Activated CD8-positive, alpha-beta memory T cell treated with anti-CD3 and anti-CD28 coated beads for 1 hour (primary cell): ENCODE measurements at places on chromosomes 6 and 20.

DNA sequence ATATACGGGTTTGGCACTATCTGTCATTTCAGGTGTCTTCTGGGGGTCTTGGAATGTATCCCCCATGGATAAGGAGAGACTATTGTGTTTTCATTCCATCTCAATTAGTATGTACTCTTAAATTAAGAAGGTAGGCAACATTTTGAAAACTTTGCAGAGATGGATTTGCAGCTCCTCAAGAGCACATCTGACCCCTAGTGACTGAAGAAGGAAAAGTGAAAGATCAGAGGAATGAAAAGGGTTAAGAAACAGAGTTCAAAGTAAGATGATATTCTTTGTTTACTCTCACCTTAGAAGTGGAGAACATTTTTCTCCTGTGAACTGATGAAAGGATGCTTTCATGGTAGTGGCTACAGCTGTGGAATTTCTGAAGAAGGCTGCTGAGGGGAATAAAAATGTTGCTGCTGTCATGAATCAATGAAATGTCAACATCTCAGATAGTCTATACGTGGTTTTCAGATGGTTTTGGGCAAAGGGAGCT lies 41.5 kb downstream of the SH3BGRL2 start:
- DNase-seq, result no peak

GRCh38 chr6:24355393-24355792 lies 2.5 kb downstream of the DCDC2 start:
- no peak for DNase-seq

DNA sequence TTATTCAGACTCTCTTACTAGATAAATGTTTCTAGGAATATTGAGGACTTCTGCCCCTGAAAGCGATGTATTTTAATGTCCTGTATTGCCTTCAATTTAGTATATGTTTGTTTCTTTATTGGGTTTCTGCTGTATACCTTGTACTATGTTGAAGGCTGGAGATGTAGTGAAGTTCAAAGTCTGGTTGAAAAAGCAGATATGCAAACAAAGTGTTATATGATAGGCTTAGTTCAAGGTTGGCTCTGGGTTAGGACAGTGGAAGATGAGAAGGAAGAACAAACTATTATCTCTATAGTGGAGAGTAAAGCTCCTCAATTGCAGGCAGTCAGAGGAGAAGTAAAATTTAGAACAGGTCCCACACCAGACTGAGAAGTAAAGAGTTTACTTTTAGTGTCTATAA lies 36.3 kb upstream of the ADGRG6 start:
- DNase-seq, result no peak

DNA sequence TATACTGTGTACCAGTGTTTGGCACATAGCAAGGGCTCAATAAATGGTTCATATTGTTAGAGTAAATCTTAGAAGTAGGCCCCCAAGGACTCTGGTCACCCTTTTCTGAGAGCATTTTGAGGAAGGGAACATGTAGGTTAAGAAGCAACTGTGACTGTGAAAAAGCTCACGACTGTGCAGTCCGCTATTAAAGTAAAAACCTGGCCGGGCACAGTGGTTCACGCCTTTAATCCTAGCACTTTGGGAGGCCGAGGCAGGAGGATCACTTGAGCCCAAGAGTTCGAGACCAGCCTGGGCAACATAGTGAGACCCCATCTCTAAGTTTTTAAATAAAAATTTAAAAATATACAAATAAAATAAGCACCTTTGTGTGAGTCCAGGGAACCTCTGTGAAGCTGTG lies 5.0 kb downstream of the ZDHHC14 start:
- DNase-seq, result no peak

DNA sequence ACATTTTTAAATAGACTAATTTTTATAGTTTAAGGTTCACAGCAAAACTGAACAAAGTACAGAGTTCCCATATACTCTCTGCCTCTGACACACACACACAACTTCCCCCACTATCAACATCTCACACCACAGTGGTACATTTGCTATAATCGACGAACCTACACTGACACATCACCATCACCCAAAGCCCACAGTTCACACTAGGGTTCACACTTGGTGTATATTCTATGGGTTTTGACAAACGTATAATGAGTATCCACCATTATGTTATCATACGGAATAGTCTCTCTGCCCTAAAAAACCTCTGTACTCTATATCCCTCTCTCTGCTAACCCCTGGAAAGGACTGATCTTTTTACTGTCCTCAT lies 15.6 kb downstream of the TMEM30A start:
- DNase-seq, result no peak

GRCh38 chr20:2340136-2340535 lies 40.6 kb upstream of the TGM6 start:
- DNase-seq, result no peak
